T follicular helper cell (primary cell): ENCODE measurements at places on chromosomes 13 and 19.

GRCh38 chr13:95494082-95494681 lies 58.3 kb upstream of the CLDN10 start:
- no peak for DNase-seq

GRCh38 chr13:81602241-81602640 lies 1261.3 kb upstream of the SPRY2 start:
- DNase-seq = no peak

- no peak for DNase-seq
These were observed 325.4 kb downstream of the FOXO1 start for GRCh38 chr13:40341096-40341471.

DNA sequence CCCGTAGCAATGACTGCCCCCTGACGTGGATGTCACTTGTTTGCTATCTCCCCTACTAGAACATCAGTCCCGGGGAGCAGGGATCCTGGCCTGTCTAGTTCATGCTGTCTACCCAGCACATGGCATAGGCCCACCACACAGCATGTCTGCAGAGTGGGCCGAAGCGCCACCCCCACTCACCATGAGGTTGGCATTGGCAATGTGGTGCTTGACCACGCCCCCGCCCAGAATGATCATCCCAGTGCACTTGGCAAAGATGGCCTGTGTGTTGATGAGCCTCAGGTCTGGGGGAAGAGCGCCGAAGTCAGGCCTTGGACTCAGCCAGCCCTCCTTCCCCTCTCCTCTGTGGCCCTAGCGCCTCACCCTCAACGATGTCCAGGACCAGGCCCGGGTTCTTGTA lies 4.8 kb downstream of the DHPS start:
- DNase-seq = no peak

GRCh38 chr13:94154367-94154766 lies 325.1 kb downstream of the DCT start:
- DNase-seq = no peak
